PC-9 (cell line): ENCODE measurements at places on chromosomes 1 and 21.

GRCh38 chr1:229117664-229118300 is 153.1 kb upstream of the RAB4A start:
- no peak for DNase-seq

- no peak for DNase-seq
Measured at GRCh38 chr21:35077975-35078374, 28.9 kb upstream of the RUNX1 start.

DNA sequence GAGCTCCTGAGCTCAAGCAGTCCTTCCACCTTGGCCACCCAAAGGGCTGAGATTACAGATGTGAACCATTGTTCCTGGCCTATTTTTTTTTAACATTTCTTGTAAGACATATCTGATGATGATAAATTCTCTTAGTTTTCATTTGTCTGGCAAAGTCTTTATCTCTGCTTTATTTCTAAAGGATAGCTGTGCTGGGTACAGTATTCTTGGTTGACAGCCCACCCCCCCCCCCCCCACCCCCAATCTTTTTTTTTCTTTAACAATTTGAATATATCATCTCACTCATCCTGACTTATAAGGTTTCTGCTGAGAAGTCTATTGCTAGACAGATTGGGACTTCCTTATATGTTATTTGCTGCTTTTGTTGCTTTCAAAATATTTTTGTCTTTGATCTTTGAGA is 51.3 kb downstream of the PKN2 start:
- DNase-seq: no peak

DNA sequence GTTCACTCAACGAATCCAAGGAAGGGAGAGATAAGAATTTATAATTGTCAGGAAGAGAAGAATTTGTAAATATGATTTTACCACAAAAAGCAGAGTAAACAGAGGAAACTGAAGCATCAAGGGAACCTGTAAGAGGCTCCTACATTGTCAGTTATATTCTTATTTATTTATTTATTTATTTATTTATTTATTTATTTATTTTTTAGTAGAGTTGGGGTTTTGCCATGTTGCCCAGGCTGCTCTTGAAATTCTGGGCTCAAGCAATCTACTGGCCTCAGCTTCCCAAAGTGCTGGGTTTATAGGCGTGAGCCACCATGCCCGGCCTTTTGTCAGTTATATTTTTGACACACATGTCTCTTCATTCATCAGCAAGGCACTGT is 47.1 kb downstream of the FCRL3 start:
- no peak for DNase-seq

DNA sequence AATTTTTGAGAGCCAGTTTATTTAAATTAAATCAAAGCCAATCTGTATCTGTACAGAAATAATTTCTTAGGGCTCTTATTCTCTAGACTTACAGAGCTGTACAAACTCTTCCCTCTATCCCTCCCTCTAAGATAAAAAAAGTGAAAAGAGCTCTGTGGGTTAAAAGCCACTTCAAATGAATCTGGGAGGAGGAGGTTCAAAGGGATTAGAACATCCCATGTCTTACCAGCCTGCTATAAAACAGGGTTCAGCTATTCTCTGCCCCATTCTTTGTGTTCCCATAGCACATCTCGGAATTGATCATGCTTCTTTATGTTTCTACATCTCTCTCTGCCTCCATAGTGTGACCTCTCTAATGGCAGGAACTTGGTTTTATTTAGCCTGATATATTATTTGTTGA is 19.4 kb downstream of the KIAA0319L start:
- DNase-seq: no peak

DNA sequence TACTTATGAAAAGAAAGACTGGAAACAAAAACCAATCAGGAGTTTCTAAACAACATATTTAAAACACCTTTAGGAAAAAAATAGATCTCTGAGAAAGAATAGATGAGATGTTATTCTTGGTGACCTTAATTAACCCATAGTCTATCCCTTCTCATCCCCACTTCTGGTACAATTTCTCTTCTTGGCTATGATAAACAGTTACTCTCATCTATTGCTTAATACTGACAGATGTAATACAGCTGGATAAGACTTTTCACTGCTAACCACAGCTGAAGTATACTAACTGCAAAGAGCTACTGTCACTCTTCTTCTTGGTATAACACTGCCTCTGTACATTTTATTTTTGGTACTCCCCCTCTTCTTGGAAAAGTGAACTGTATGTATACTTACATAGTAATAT is 15.2 kb downstream of the EXTL2 start:
- no peak for DNase-seq

DNA sequence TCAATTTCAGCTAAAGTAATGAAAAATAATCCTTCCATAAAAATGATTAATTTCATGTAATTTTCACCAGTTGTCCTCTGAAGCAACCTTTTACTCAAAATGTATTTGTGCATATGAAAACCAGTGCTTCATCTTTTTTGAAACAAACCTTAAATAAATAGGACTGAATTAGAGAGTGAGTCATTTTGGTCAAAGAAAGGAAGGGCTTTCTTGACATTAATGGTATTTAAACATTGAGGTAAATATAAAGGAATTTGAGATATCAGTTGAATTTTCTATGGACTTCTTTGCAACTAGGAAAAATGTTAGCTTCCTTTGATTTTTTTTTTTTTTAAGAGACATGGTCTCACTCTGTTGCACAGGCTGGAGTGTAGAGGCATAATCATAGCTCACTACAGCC is 38.7 kb downstream of the SNX7 start:
- no peak for DNase-seq

DNA sequence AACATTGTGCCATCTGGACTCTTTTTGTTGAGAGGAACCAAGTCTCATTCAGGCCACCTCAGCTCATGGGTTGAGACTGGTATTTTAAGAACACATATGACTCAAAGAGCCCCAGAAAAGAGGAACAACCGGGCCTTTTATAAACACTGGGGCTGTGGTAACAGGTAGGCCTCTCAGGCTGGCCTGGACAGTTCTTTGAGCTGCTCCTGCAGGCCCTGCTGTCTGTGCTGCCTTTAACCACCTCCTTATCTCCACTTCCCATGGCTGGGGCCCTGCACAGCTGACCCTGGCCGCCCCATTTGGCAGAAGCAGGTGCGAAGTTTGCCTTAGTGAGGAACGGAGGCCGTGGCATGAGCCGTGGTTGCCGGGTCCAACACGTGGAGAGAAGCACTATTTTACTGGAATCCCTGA is 163.3 kb downstream of the RHOU start:
- DNase-seq: no peak

DNA sequence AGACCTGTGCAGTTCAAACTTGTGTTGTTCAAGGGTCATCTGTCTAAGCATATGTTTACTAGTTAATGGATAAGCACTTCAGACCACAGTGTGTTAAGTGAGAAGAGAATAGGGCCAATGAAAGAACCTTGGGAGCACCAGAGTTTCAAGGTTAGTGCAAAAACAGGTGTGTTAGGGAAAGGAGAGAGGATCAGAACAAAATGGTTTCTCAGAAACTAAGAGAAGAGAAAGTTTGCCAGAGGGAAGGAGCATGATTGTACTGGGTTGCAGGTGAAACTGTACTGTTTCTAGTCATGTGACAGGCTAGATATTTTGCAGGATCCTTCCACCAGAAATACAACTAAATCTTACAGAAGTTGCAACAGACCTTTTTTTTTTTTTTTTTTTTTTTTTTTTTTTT is 23.3 kb downstream of the RPRD2 start:
- no peak for DNase-seq
